ENCODE measurements at places on chromosomes 2 and 18. TPM values are rescaled to one million over a fixed set of nuclear protein-coding genes. Genes with fewer than 3 reads are reported as not detected.
A peak's percentile ranks its signal among the peaks of the same experiment; 100 is the strongest.

- peak; percentile 88 for DNase-seq
Observed at GRCh38 chr2:232385660-232386489, 7.3 kb downstream of the ALPP start.

DNA sequence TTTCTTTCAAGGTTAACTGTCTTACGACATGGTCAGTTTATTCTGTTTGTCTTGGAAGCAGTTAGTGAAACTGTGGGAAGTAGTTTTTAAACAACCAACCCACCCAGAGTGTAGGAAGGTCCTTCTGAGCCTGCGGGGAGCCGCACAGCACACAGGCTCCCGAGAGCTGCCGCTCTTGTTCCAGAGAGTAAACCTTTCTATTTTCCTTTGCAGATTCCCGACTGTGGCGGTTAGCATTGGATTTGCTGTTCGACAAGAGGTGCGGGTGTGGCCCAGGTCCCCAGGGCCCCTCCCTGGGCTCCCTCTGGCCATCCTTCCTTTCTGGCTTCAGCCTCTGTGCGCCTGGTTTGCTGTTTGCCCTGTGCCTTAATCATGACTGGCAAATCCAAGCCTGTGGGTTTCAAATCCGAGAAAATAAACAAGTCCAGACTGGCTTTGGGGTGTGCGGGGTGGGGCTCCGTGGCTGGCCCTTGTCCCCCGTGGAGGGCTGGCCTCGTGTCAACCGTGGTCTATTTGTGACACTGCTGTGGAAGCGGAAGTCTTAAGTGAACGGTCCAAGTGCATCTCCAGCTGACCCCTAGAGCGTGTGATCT lies 30.7 kb downstream of the IMPA2 start:
- DNase-seq, result peak; percentile 76

DNA sequence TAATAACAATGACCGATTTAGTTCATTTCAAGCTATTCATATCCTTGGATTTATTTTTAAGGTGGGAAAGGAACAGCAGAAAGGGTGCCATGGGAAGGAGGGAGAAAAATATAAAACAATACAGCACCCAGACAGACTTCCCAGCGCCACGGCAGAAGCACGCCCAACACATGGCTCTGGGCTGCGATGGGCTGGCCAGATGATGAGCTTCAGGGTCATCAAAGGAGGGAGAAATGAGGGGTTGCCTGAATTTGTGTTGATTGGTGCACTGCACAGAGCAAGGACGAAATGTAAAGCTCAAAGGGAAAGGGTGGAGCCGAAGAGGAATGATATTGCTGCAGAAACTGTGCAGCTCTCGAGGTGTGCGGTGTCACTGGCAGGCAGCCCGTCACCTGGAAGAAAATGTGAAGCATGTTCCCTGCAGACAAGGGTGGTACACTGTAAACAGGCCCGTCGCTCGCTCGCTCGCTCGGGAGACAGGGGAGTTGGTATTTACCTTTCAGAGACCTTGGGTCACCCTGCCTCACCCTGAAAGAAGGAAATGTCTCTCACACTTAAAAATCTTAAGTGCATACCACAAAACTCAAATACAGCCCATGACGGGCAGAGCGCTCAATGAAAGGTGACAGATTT lies 195.5 kb upstream of the CTAGE1 start:
- DNase-seq, result no peak

Gene RAB6C
- not detected for total RNA-seq

Gene ANKRD62
- not detected for total RNA-seq

Gene SP140
- total RNA-seq, result not detected
